Esophagus squamous epithelium (tissue), 5 donors: ENCODE measurements at places on chromosomes 12 and 14.

DNA sequence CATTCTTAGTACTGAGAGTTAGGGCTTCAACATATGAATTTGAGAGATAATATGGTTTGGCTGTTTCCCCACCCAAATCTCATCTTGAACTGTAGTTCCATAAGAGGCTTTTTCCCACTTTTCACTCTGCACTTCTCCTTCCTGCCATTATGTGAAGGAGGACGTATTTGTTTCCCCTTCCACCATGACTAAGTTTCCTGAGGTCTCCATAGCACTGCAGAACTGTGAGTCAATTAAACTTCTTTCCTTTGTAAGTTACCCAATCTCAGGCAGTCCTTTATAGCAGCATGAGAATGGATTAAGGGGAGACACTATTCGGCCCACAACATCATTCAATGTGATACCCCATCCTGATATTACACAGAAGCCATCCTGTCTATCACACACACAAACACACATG, 36.8 kb upstream of the ALG10B start:
- no peak for DNase-seq
- no peaks in the 10 kb centered on the region for H3K27me3 ChIP-seq
- H3K36me3 ChIP-seq, result no peaks in the 10 kb centered on the region
- no peaks in the 10 kb centered on the region for H3K4me1 ChIP-seq

GRCh38 chr12:113804961-113805600, 161.0 kb downstream of the RBM19 start:
- H3K4me3 ChIP-seq, result no peak overlapping the region
- no peak overlapping the region for H3K27ac ChIP-seq
- H3K36me3 ChIP-seq, result no peaks in the 10 kb centered on the region
- no peaks in the 10 kb centered on the region for H3K27me3 ChIP-seq

GRCh38 chr14:91270619-91271018, 26.1 kb upstream of the GPR68 start:
- peaks cover 41% of the 10 kb centered on the region for H3K36me3 ChIP-seq
- no peaks in the 10 kb centered on the region for H3K4me1 ChIP-seq
- DNase-seq, result no peak
- no peak overlapping the region for H3K4me3 ChIP-seq

- H3K36me3 ChIP-seq, result no peaks in the 10 kb centered on the region
- H3K27me3 ChIP-seq, result no peaks in the 10 kb centered on the region
- no peak for DNase-seq
- no peak overlapping the region for H3K4me3 ChIP-seq
- H3K27ac ChIP-seq, result no peak overlapping the region
These were observed 11.7 kb upstream of the MYL2 start for GRCh38 chr12:110932046-110932445.

GRCh38 chr12:22656376-22656775, 31.4 kb downstream of the ETNK1 start:
- DNase-seq, result no peak
